ENCODE measurements at places on chromosomes 11 and 22.

- DNase-seq, result no peak
Measured at GRCh38 chr22:22682196-22682595, 37.8 kb downstream of the GGTLC2 start.

- no peak for DNase-seq
Measured at GRCh38 chr11:11738370-11738769, 103.4 kb upstream of the USP47 start.

DNA sequence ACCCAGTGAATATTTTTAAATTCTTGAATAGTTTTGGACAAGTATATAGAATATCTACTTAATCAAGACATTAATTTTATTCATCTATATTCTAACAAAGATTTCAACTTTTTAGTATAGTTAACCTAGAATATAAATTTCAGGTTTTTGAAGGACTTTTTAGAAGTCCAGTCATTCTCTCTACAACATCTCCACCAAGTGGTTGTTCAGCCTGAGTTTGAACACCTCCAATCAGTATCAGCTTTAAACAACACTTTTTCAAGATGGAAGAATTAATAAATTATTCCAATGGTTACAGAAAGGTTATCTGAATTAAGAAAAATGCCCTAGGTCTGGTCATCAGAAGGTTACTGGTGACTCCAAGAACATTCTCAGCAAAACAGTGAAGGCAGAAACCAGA lies 31.8 kb downstream of the EIF3M start:
- no peak for DNase-seq

DNA sequence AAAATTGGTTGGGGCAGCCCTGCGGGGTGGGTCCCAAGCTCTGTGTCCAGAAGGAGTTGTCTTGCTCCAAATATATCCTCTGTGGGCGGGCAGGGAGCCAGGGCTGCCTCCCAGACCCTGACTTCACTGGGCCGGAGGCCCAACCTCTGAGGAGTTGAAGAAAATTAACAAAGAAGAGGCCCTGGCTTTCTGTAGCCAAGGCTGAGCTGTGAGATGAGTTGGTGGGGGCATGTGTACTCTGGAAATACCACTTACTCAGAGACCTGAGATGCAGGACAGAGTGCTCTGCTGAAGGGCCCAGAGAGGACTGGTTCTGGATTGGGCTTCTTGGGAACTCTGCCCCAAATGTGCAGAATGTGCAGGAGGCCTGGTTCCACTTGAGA lies 96.3 kb downstream of the SWAP70 start:
- DNase-seq, result no peak

GRCh38 chr11:7439746-7440320 lies 45.5 kb upstream of the OLFML1 start:
- DNase-seq, result no peak

DNA sequence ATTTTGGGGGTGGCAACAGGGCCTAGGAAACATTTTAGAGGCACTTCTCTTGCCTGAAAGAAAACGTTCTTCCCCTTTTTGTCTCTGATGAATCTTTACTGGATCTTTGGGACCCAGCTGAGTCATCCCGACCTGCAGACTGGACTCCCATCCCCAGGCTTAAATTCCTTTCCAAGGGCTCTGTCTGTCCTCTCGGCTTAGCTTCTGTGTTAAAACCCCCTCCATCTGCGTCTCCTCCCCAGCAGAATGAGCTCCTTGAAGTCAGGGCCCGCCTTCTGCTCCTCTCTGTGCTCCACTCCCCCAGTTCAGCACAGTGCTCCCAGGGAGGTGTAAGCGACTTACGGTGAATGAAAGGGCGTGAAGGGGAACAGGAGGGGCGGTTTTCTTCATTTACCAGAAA lies 895 bp upstream of the DAGLA start:
- DNase-seq, result no peak

GRCh38 chr11:80155412-80156017 lies 714.7 kb upstream of the TENM4 start:
- DNase-seq, result no peak

- DNase-seq, result peak; percentile 80
Measured at GRCh38 chr22:38681582-38682335, at the start of gene TOMM22. Gene TOMM22, plus strand, starts transcription at chr22:38681957. Its CDS starts 22 bp downstream, at chr22:38681979.

DNA sequence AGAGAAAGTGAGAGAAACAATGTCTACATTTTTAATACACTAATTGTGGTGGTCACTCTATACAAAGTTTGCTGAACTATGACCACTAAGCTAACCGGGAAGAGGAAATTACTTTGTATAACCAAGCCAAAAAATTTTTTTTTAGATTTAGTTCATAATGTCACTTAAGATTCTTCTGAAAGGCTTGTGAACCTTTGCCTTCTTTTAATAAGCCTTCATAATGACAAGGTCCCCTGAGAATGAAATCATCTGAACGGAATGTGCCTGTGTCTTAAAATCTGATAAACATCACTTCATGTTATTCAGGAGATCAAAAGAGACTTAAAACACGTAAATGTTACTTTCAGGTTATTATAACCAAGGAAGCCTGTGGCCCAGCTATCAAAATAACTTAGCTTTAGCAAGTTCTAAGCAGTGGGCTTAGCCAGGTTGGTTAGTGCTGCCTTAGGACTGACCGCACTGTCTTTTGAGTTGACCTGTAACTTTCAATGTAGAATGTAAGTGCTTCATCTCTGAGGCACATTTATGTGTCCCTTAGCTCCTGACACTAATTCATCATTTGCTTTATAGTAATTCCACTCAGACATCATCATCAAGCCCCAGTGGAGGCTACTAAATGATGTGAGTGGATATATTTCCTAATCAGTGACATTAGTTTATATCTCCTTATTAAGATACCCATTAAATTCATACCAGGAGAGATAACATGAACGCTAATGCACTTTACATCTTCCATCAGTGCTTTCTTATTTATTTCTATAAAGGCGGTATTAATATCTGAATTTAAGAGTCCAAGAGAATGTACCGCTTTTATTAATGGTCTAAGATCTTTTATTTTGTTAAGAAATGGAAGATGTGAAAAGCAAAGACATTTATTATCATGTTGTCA lies 122.5 kb downstream of the WNT11 start:
- DNase-seq, result no peak

Measured in CD4-positive, alpha-beta T cell treated with Interleukin-6 at 100 ng/mL for 8 hours (primary cell).